NCI-H1694 treated with DMSO at 0.1 percent for 48 hours (cell line): ENCODE measurements at places on chromosomes 7 and 10.
A peak's percentile ranks its signal among the peaks of the same experiment; 100 is the strongest.

- DNase-seq: no peak
These were observed 107.8 kb downstream of the ADARB2 start for GRCh38 chr10:1629326-1630198.

GRCh38 chr10:90224791-90225566, 523.6 kb downstream of the KIF20B start:
- no peak for DNase-seq

DNA sequence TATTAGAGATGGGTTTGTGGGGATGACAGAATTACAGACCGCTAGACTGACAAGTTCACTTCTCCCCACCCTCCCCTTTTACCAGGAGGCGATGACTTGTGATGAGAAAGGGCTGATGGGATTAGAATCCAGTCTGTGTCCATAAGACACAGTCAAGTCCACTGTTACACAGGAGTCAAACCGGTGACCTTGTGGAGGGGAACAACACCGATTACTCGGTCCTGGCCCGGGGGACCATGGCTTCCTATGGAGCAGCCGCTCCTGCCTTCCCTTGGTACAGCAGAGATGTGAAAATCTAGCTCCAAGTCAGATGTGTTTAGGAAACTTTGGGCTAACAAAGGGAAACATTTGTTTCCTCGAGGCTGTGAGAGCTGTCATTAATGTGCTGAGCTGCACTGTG, 105.5 kb downstream of the ACTR3B start:
- DNase-seq: no peak

- peak; percentile 63 for DNase-seq
These were observed 219.2 kb downstream of the CCSER2 start for GRCh38 chr10:84547616-84548015.

GRCh38 chr7:749140-749551, 22.1 kb upstream of the PRKAR1B start:
- DNase-seq: peak; percentile 77

GRCh38 chr7:8146106-8146787, 115.7 kb downstream of the ICA1 start:
- no peak for DNase-seq

DNA sequence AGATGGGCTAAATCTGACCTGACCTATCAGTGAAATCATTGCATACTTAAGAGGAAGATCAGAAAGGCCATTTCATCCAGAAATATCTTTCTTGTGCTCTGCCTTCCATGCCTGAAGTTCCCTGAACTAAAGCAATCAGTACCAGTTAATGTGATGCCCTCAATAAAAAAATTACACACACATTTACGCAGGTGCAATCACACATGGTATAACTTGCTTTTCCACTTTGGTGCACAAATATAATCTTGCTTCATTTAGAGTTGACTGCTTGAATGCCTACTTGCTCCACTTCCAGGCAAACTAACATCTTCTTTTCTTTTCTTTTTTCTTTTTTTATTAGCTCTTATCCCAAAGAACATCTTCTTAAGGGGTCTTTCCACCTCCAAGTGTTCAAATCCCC, 58.3 kb upstream of the KIF5B start:
- DNase-seq: no peak

GRCh38 chr10:103888113-103888841, 29.7 kb downstream of the STN1 start:
- peak; percentile 73 for DNase-seq

GRCh38 chr7:60706-61105, 131.7 kb upstream of the FAM20C start:
- no peak for DNase-seq

DNA sequence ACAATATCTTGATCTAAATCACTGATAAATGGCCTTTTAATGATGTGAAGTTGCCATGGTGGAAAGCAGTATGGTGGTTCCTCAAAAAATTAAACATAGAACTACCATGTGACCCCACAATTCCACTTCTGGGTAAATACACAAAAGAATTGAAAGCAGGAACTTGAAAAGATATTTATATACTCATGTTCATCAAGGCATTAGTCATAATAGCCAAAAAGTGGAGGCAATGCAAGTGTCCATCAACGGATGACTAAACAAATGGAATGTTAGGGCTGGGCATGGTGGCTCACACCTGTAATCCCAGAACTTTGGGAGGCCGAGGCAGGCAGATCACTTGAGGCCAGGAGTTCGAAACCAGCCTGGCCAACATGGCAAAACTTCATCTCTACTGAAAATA, 2.0 kb upstream of the DNAJC12 start:
- no peak for DNase-seq

- no peak for DNase-seq
These were observed 26.7 kb downstream of the CREB3L2 start for GRCh38 chr7:137975221-137975620.

DNA sequence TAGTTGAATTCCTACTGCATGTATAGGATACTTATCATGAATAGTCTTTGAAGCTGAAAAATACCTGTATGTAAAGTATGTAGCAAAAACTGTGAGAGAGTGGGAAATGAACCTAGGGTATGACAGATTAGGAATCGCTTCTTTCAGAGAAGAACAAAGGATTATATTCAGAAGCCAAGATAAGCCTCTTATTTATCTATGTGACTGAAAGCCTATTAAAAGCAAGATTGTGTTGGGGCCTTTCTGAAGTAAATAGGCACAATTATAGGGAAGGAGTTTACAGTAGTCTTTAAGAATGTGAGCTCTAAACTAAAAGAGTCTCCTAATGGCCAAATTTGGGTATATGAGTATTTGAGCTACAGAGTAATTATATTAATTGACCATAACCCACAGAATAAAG, 102.1 kb downstream of the MTERF1 start:
- DNase-seq: no peak

GRCh38 chr7:70627461-70627860, 504.5 kb upstream of the GALNT17 start:
- no peak for DNase-seq

- no peak for DNase-seq
These were observed 280.9 kb upstream of the AKR1E2 start for GRCh38 chr10:4545062-4545461.

- peak; percentile 16 for DNase-seq
These were observed 202.8 kb downstream of the IPMK start for GRCh38 chr10:58064714-58065528.

GRCh38 chr10:26199841-26200240, 16.7 kb upstream of the GAD2 start:
- DNase-seq: no peak

DNA sequence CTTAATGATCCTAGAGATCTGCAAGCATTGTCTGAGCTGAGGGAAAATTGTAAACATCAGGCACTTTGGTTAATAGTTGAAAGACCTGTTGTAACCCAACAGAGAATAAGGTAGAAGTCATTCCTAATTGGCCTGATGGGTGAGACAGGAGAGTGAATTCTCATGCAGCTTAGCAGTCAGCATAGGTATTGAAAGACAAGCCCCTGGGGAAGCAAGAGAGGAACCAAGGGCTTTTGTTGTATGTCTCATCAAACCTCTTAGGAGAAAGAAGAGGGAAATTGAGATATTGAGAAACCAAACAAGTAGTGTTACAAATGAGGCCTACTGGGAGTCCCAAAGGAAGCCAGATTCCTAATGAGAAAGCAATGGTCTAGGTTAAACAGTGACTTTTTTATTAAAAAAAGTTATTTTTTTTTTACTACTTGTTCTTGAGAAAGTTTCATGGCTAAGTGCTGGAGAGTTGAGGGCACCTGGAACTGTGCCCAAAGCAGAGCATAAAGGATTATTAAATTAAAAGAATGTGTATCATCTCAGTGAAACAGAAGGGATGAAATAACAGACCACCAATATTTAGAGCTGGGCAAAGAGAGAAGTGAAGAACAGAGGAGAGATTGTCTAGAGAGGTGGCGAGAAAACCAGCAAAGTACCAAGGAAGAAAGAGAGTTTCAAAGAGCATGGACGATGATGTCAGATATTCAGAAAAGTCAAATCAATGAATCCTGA, 168.9 kb downstream of the CDK14 start:
- DNase-seq: no peak

DNA sequence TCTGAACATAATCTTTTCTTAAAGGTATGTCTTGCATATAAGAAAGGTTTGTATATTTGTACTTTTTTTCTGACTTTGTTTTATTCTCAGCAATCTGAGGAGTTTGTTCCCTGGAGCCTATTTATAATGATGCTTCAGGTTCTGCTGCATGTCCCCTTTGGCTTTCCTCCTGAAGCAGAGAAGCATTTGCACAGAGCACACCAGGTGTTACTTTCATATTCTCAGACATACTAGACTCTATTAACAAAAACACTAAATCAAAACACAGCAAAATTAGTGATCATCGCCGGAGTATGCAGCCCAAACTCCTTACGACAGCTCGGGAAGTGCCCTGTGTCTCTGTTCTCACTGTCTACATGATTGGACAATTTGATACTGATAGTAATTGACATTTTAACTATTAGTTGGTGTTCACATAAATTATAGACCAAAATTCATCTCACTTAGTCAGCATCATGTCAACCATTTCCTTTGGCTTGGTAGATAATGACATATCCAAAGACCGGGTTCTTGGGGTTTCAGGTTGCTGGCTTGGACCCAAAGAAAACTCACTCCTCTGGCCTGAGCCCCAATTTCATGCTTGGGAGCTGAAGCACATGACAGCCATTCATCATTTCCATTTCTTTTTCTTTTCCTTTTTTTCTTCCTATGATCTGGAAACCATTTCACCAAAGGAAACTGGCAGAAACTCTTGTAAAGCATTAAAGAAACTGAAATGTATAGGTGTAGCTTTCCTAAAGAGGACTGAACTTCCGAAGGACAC, 400.1 kb upstream of the NRP1 start:
- DNase-seq: no peak

- no peak for DNase-seq
These were observed 16.9 kb downstream of the CYP26A1 start for GRCh38 chr10:93090619-93091018.

GRCh38 chr7:155351120-155351870, 53.6 kb downstream of the INSIG1 start:
- DNase-seq: no peak

GRCh38 chr7:106367018-106367420, 82.2 kb upstream of the NAMPT start:
- no peak for DNase-seq

DNA sequence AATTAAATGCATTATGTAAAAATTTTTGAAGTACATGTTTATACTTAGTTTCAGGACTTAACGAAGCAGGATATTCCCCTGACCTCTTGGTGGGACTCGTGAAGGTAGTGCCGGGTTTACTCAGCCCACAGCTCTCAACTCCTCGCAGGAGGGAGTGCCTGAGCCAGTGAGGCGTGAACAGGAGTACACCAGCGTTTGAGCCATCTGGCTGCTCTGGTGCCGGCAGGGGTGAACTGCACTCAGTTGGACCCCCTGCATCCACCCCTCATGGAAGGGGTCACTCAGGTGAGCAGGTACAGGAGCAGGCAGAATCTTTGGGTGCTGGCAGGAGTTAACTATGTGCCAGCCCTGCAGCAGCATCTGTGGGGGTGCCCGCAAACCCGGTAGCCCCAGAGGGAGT, 625.1 kb upstream of the PCDH15 start:
- no peak for DNase-seq

DNA sequence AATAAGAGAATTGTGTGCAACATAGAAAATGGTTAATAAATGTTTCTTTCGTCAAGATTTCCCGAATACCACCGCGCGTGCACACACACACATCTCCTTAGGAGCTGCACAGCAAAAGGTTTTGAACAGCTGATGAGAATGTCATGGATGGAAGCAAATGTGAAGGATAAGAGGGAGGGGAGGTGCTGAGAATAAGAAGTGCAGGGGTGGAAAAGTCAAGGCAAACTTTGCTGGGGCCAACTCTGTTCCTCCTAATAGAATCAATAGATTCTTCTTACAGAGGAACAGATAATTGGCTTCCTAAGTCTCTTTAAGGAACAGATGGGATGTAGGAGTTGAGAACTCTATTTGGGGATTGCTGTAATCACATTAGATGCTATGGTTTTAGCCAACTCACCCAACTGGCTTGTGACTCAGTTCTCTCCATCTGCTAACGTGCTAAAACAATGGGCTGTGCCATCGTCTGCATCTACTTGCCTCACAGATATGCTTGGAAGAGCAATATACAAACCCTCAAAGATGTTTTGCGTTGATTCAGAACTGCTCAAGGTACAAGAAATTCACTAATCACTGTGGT, 408.2 kb upstream of the CELF2 start:
- no peak for DNase-seq

- DNase-seq: no peak
These were observed 1.9 kb downstream of the ZKSCAN1 start for GRCh38 chr7:100017300-100017699.

DNA sequence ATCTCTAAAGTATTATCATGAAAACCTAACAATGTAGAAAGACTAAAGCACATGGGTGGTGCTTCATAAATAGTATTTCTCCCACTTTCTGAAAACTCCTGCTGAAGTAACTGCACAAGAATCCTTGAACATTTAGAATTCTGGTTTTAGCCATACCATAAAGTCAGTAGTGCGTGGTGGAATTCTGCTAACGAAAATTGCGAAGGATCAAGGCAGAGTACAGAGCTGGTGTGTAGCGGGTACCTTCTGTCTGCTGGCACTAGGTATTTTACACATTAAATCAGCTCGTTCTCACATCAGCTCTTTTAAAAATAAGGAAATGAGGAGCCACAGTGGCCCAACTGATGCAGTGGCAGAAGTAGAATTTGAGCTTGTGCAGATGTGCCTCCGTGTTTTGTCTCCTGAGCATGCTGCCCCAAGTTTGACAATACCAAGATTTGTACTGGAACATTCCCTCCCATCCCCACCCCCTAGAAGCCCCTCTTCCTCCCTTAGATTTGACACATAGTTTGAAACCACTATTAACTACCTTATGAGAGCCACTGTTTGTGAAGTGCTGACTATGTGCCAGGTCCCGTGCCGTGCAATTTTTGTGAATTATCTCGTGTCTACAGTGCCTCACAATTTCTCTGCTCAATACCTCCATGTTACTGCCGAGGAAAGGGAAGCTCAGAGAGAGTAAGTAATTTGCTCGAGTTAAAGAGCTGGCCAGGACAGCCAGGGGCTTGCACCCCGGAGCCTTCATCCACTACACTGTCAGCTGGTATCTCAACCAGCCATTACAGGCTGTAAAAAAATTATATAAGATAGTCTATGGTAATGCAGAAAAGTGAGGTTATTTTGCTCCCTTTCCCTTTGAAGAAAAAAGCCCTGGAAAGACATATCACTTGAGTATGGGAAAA, 66.9 kb downstream of the EGFR start:
- no peak for DNase-seq

DNA sequence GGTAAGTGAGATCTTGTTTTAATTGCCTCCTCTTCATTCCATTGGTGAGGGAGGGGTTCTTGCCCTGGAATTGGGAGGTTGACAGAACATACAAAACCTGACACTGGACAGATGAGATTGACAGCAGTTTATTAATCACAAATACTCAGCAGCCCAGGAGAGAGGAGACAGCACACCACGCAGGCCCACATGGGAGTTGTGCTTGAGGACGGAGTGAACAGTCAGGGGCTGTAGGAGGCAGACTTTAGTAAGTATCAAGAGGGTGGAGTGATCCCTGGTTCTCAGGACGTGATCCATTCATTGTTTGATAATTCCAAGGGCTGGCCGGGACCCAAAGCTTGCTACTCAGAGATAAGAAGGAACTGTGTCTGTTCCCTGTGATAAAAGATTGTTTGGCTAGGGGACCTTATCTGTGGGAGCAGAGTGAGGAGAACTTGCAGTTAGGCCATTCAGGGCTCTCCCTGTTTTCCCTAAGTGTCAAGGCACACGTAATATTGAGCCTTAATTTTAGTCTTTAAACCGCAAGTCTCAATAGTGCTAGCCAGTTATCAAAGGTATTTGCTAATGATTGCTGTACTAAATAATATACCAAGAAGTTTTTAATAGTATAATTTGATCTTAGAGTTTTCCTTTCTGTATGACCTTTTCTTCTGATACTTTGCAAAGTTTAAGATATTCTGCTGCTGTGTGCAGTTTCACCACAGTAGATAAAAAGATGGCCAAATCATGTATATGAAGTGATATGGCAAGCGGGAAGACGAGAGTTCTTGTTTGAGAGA, 14.5 kb downstream of the CAPZA2 start:
- DNase-seq: no peak
